SK-MEL-5 (cell line): ENCODE measurements at places on chromosomes 6 and 20. TPM values are rescaled to one million over a fixed set of nuclear protein-coding genes. Genes with fewer than 3 reads are reported as not detected.

Gene TCP11
- not detected in 2 replicates for total RNA-seq

Gene WFDC6
- not detected in 2 replicates for total RNA-seq

Gene SNAP25
- total RNA-seq, result 0.05 TPM in 1 of 2 replicates, not detected in the other

Gene ERVFRD-1
- 0.24 and 0.63 TPM in 2 replicates for total RNA-seq

Gene ZNF311
- not detected in 2 replicates for total RNA-seq

Gene GHRH
- total RNA-seq, result not detected in 2 replicates

Gene TNF
- total RNA-seq, result not detected in 2 replicates

Gene OR2J2
- total RNA-seq, result not detected in 2 replicates

Gene PHACTR2
- total RNA-seq, result 9.9 and 14.7 TPM in 2 replicates

- no peak for DNase-seq
Observed at GRCh38 chr20:50034567-50035180, 51.9 kb downstream of the SNAI1 start.

- no peak for DNase-seq
Observed at GRCh38 chr6:107607116-107607515, 117.2 kb downstream of the SOBP start.

- DNase-seq, result no peak
Observed at GRCh38 chr6:16157909-16158308, 29.0 kb downstream of the MYLIP start.

- peak; percentile 60 for DNase-seq
Observed at GRCh38 chr6:158707120-158707820, 57.4 kb downstream of the SYTL3 start.

DNA sequence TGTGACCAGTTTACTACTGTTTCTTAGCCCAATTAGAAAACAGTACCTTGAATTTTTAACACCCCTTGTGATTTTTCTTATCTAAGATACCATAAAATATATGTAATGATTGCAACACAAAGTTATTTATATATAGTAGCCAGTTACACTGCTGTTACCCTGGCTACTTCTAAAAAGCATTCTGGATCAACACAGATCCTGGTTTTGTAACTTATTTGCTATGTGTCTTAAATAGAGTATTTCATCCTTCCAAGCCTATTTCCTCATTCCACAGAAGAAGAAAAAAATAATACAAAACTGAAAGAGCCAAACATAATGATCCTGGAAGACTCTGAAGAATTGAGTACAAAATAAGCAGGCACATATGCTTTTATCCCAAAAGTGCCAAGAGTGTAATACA, 19.0 kb upstream of the GSTA4 start:
- DNase-seq, result no peak

GRCh38 chr20:48609491-48609978, 218.3 kb downstream of the PREX1 start:
- no peak for DNase-seq

GRCh38 chr6:16533721-16534136, 227.5 kb downstream of the ATXN1 start:
- no peak for DNase-seq

GRCh38 chr6:75579951-75580350, 21.7 kb upstream of the SENP6 start:
- no peak for DNase-seq

DNA sequence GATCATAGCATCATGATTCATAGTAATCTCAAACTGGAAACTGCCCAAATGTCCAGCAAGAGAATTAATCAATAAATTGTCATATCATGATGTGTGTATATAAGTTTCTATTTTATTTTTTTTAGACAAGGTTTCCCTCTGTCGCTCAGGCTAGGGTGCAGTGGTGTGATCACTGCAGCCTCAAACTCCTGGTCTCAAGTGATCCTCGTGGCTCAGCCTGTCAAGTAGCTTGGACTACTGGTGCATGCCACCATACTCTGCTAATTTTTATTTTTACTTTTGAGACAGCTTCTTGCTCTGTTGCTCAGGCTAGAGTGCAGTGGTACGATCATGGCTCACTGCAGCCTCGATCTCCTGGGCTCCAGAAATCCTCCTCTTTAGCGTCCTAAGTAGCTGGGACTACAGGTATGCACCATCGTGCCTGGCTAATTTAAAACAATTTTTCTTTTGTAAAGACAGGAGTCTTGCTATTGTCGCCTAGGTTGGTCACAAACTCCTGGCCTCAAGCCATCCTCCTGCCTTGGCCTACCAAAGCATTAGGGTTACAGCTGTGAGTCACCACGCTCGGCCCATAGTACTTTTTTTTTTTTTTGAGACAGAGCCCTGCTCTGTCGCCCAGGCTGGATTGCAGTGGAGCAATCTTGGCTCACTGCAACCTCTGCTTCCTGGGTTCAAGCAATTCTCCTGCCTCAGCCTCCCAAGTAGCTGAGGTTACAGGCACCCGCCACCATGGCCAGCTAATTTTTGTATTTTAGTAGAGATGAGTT, 8.7 kb upstream of the ATRN start:
- DNase-seq, result no peak

GRCh38 chr6:154908723-154909122, 86.4 kb upstream of the TIAM2 start:
- no peak for DNase-seq

DNA sequence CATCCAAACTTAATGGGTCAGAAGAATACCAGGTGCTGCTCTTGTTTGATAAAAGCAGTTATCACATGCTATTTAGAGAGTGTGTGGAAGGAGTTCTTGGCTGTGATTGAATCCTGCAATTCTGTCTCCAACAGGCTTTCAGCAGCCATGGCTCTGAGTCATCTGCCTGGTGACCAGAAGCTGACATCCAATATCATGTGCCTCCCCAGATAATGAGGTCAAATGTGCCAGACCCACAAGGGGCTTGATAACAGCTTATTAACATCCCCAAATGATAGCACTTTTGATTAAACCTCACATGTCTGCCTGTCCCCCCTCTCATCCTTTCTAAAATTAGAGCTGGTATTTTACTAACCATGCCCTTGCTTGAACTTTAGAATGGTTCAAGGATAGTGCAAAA, 175.7 kb upstream of the PLN start:
- peak; percentile 59 for DNase-seq

DNA sequence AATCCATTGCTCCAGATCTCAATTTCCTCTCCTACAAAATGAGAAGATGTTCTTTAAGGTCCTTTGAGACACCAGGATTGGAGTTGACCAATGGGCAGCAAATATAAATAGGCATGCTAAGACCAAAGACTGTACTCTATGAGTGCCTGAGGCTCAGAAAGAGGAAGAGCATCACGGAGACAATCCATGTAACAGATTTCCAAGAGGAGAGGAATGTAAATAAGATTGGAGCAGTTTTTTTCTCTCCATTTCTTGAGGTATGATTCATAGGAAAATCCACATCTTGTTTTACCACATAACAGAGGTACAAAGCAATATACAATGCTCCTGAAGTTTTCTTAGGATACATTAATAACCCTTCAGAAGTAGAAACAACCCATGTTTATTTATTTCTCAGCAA, 109.8 kb downstream of the UBE3D start:
- DNase-seq, result no peak

DNA sequence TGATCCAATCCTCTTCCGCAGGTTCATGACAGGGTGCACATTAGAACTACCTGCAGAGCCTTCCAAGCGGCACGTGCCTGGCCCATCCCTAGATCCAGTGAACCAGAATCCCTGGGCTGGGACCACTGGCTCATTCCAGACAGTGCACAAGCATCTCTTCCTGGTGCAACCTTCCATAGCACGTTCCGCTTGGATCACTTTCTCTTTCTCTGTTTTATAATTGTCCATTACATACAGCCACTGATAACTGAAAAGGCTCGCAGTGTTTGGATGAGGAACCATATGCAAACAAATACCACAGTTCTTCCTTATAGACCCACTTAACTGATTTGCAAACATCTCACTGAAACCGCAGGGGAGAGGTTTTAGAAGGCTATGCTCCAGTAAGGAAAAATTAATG, 59.6 kb upstream of the DDR1 start:
- no peak for DNase-seq

- peak; percentile 74 for DNase-seq
Observed at GRCh38 chr20:21125072-21125848, 622 bp upstream of the KIZ start.

DNA sequence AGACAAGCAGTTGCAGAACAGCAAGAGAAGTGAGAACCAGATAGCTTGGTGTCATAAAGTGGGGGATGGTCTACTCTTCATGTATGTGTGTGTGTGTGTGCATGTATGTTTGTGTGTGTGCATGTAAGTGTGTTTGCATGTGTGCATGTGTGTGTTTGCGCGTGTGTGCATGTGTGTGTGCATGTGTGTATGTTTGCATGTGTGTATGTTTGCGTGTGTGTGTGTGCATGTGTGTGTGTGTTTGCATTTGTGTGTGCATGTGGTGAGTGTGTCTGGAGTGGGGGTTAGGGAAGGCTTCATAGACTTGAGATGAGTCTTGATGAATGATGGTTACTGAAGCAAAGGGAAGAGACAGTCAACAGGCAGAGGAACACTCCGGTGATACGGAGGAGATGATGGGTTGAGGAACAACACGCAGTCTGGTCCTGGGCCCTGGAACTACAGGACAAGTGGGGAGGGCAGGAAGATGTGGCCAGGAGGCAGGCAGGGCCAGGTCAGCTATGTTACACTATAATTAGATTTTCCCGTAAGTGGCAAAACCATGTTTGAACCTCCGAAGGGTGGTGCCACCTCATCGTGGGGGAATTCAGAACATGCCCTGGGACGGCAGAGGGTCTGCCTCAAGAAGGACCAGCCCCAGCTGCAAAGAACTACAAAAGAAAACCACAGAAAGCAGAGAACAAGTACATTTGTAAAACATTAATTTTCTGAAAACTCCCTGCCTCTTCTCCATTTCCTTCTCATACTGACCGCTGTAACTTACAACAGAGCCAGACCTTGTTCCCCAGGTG, 38.7 kb upstream of the PDE10A start:
- no peak for DNase-seq

DNA sequence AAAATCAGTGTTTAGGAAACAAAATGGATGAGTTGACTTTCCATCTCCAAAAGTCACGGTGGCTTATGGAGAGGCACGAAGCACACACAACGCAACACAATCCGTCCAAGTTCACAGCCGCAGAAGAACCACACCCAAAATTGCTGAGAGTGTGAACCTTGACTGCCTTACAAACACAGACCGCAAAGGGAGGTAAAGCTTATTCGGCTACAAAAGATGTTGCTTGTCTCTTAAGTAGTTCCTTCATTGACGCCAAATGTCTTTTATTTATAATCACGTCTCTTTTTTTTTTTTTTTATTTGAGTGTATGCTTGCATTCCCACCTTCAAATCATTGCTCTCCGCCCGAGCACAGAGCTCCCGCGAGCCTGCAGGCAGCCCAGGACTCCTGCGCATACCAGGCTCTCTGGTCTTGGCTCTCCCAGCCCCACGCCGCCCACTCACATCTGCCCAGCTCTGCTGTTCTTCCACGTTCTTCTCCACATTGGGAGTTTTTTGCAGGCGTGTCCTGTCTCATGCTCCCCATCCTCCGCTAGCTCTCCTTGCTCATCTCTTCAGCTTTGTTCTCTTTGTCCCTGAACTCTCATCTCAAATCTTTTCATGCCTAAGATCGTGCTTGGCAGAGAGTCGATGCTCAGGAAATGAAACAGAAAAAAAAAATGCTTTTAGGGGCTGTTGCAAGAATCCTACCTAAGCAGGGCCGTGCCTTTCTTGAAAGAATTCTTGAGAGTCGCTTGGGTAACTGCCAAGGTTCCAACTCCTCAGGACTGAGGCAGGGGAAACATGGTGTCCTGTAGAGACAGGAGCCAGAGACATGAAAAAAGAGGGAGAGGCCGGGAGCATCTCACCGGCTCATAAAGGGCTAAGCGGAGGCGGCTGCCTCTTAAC, 25.8 kb downstream of the LY86 start:
- no peak for DNase-seq

DNA sequence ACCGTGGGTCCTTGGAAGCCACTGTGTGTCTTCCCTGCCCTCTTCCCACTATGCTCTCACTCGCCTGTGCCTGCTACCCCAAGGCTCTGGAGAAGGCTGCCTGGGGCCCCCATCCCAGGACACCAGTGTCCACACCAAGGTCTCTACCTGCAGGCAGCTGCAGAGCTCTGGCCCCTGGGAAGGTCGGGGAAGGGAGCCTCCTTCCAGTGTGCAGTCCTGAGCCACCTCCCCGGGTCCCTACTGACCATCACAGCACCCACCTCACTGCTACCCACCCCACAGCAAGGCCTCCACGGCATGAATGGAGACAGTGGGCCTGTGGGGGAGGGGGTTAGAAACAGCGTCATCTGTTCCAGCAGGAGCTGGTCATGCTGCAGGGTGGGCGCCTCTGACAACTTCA, 35.6 kb downstream of the RBM38 start:
- DNase-seq, result no peak

DNA sequence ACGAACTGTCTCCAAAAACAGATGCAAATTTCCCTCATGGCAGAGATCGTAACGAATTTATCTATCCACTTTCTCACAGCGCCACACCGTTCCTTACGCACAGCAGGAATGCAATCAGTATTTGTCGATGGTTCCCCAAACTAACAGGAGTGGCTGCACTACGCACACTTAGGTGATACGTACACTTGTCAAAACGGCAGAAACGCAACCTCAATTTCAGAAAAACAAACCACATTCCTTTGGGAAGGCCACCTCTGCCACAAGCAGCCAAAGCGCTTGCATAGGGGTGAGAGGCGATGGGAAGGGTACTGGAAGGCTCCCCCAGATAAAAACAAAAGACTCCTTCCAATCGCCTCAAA, 638 bp downstream of the MDN1 start:
- DNase-seq, result peak; percentile 18

DNA sequence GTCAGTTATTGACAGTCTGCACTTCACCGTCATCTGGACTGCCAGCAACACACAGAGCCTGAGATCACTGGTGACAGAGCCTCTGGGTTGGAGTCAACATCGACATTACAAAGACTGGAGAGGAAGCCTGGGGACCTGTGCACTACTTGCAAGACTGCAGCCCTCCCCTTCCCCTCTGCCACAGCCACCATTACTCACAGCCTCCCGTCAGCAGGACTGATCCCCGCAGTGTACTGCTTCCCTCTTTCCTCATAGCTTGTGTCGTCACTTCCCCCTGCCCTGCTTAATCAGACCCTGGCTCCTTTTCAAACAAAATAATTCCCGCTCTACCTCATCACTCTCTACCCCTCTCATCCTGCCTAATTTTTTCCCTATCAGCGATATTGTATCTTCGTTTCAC, 235.5 kb upstream of the KCNQ5 start:
- no peak for DNase-seq

GRCh38 chr6:139334806-139335446, 39.5 kb downstream of the CITED2 start:
- no peak for DNase-seq
